Right renal pelvis (tissue), 4 donors: ENCODE measurements at places on chromosomes 13 and 19.

DNA sequence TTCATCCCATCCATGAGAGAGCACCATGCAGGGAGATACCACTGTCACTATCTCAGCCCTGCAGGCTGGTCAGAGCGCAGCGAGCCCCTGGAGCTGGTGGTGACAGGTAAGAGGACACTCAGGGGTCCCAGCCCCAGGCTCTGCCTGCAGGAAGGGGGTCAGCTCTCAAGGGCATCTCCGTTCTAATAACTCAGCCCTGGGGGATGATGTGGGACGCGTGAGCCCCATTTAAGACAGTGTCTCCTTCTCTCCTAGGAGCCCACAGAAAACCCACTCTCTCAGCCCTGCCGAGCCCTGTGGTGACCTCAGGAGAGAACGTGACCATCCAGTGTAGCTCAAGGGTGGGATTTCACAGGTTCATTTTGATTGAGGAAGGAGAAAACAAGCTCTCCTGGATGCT is 15.5 kb upstream of the KIR3DL3 start:
- DNase-seq, result no peak

DNA sequence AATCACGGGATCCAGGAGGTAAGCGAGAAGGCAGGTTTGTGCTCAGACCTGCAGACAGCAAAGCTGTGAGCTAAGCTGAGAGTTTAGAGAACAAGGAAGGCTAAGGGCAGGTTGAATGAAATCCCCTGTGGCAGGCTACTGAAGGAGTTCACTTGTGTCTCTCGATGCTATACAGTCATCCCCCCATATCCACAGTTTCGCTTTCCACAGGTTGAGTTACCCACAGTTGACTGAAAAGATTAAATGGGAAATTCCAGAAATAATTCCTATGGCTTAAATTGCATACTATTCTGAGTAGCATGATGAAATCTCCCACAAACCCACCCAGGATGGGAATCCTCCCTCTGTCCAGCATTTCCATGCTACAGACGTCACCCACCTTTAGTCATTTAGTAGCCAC is 49.6 kb downstream of the ABCC4 start:
- no peak for DNase-seq

- DNase-seq, result no peak
These were observed 19.2 kb downstream of the EPN1 start for GRCh38 chr19:55694241-55694655.

DNA sequence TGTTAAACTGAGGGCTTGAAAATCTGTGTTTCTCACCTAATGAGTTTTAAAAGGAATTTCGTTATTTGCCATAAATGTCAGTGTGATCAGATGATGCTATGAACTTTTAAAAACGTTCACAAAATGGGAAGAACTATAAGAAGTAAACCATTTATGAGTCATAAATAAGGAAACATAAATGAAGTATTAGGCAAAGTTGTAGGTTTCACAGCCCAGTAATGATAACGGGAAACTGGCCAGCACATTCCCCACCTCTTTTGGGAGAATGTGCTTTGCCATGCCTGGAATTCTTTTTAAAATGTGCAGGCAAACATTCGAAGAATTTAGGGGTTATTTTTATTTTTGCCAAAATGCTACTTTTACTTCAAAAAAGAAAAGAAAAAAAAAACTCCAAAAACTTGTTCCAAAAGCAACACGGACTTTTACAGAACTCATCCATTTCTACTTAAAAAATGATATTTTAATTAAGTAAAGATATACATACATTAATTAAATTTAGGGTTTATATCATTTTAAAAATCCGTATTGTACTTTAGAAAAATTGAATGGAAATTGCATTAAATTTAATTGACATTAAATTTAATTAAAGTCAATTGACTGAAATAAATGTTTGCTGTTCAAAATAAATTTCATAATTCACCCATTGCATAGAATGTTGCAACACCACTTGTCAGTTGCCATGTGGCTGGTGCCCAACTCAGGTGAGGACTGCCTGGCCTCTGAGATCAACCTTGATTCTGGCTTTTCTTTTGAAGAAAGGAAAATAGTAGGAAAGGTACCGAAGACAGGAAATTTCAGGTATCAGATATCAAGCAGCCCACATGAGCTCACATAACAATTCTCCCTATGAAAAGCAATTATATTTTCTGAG is 1198.5 kb downstream of the EFNB2 start:
- DNase-seq, result no peak

DNA sequence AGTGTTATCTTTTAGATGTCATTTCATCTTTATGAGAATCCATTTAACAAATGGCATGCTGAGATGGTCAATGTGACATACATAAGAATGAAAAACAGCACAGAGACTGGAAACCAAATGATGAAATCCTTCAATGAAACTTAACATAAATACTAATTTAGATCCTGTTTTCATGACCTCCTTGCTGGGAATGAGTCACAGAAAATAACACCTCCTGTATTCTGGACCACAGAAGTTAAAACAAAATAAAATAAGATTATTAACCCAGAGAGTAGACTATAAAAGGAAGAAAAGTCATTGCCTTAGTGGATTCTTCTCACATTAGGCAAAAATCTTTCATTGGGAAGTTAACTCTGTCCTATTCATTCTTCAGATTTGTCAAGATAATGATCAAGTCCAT is 1.6 kb downstream of the DIAPH3 start:
- no peak for DNase-seq

DNA sequence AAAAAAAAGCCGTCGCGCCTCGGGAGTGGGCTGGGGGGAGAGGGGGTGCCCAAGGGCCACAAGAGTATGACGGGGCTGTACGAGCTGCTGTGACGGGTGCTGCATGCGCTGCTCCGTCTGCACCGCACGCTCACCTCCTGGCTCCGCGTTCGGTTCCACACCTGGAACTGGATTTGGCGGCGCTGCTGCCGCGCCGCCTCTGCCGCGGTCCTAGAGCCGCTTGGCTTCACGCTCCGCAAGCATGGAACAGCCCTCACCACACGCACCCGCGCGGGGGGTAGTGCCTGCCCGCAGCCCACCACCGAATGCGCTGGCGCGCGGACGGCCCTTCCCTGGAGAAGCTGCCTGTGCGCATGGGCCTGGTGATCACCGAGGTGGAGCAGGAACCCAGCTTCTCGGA is 18.8 kb downstream of the C1QTNF9 start:
- DNase-seq, result no peak

DNA sequence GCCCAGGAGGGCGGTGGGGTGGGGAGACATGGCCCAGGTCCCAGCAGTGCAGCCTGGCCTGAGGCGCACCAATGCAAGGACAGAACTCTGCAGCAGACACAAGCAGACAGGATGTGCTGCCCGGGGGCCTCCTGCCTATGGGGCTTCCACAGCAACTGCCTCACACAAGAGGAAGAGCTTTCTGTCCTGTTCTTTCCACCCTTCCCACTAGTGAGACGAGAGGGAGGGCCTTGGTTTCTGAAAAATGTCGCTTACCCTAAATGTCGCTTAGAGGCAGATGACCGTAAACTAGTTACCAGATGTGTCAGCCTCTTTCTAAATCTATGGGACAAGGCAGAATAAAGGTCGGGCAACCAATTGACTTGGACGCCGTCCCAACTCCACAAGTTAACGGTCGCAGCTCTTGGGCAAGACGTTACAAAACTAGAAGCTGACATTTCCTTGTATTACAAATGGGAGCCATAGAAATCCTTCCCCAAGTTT is at the start of gene LAIR1:
LAIR1 (minus strand) TSS at position 157 of the 483 bp plus-strand sequence; CDS start at position 30, 127 bp downstream.
- DNase-seq, result no peak

DNA sequence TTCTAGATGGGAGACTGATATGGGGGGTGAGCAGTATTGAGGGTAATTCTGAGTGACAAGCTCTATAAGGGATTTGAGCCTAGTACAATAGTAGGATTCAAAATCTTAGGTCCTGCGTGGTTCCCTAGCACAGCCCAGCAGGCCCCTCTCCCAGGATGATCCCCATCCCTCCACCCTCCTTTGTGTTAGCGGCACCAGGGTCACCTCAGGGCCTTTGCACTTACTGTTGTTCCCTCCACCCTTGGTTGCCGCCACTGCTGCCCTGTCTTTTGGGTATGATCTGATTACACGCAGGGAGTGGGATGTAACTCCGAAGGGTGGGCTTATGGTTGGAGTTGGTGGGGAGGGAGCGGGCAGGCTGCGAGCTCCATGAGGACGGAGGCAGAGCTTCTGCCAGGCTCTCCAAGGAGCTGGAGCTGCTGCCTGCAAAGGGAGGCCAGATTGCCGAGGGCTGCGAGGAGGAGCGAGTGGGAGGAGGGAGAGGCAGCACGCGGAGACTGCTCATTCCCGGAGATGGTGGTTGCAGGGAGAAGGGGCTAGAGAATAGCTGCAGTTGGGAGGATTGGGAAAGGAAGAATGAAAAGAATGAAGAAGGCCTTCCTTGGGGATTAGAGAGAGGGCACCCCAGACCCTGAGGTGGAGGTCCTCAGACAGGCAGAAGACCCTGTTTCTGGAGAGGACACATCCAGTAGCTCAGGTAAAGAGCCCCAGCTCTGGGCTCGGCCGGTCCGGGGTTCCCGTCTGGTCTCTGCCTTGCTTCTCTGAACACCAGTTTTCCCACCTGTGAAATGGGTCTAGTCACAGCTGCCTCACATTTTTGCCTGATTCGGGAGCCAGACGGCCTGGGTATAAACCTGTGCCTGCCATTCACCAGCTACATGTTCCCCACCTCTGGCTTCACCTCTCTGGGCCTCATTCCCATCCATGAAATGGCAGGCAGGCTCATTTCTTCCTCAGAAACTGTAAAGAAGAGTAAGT is 5.2 kb downstream of the NACC1 start:
- DNase-seq, result no peak

GRCh38 chr13:96781141-96781540 is 213.1 kb downstream of the OXGR1 start:
- no peak for DNase-seq

- no peak for DNase-seq
These were observed 41.0 kb upstream of the USP29 start for GRCh38 chr19:57078802-57079201.

- DNase-seq, result no peak
These were observed 725 bp downstream of the FAM124A start for GRCh38 chr13:51222686-51223559.

- no peak for DNase-seq
These were observed 5.4 kb downstream of the UPF3A start for GRCh38 chr13:114286808-114287207.

GRCh38 chr19:52191951-52192350 is 2.1 kb downstream of the PPP2R1A start:
- no peak for DNase-seq

DNA sequence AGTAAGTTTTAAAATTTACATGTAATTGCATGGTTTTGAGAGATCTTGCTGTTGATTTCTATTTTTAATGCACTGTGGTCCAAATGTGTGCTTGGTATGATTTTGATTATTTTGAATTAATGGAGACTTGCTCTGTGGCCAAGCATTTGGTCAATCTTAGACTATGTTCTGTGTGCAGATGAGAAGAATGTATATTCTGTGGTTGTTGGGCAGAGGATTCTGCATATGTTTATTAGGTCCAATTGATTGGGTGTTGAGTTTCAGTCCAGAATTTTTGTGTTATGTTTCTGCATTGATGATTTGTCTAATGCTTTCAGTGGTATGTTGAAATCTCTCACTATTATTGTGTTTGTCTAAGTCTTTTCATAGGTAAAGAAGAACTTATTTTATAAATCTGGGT is 82.3 kb downstream of the TDRD3 start:
- DNase-seq, result no peak

DNA sequence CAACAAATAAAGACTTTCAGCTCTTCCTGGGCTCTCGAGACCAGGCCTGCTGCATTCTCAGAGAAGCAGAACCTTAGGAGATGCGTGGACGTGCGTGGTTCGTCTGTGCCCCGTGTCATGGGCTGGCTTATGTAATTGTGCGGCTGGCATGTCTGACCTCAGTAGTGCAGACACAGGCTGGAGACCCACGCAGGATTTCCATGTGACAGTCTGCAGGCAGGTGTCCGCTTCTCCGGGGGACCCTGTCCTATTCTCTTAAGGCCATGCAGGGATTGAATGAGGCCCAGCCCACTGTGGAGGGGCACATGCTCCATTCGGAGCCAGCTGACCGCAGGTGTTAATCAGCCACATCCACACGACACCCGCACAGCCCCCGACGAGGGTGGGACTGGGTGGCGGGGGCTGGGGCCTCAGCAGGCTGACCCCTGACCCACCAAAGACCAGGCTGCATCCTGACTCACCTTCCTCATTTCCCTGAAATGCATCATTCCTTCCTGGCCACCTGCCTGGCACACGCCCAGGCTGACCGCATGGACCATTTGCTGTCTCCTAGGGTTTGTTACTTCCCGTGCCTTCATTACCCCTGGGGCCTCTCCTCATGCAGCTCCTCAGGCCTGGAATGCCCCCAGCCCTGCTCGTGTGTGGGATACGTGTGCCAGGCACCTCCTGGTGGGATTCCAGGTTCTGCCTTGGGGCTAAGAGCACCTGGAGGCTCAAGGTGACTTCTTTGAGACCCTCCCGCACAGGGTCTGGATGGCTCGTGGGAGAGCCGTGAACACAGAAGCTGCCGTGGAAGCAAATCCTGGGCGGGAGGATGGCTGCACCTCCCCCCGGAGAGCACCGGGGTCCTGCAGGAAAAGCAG is 10.7 kb upstream of the MCF2L start:
- DNase-seq, result no peak

GRCh38 chr19:43465468-43466120 is at the start of gene LYPD3:
TSS of gene LYPD3 (minus strand) at chr19:43465608. CDS start at chr19:43465571, 37 bp downstream.
- no peak for DNase-seq

DNA sequence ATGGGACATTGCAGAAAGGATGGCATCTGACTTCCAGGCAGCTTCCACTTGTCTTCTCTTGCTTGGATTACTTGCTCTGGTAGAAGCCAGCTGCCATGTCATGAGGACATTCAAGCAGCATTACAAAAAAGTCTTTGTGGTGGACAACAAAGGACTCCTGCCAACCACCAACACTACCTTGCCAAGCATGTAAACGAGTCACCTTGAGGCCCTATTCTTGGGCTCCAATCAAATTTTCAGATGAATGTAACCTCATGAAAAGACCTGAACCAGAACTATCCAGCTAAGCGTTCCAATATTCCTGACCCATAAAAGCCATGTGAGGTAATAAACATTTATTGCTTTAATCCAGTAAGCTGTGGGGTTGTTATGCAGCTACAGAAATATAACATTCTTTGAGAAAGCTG is 12.5 kb downstream of the PROSER1 start:
- no peak for DNase-seq

DNA sequence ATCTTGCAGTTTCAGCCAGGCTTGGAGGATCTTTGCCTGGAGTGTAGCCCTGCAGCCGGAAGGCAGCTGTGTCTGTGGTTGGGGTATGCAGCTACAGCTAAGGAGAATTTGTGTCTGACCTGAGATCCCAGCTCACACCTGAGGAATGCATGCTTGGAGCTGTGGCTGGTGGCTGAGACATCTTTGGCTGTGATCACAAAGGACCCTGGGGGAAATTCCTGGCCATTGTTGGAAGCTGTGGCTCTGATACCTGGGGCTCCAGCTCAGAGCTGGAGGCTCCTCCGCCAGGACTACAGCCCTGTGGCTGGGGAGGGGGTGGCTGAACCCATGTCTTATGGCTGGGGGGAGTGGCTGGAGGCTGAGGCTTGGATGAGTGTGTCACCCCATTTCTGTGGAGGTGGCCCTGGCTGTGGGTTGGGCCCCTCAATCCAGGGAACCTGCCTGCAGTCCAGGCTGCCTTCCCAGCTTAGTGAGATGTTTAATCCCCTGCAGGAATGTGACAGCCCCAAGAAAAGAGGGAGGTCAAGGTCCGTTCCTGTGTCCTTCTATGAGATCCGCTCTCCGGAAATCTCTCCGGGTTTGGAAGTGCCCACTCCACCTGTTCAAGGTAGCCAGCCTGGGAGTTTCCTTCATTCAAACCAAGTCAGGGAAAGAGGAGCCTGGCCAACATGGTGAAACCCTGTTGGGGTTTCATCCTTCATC is 27.6 kb downstream of the ARHGEF18 start:
- DNase-seq, result no peak
